Neural progenitor cell (in vitro differentiated cells): ENCODE measurements at places on chromosomes 12 and 14. TPM values are rescaled to one million over a fixed set of nuclear protein-coding genes. Genes with fewer than 3 reads are reported as not detected.

DNA sequence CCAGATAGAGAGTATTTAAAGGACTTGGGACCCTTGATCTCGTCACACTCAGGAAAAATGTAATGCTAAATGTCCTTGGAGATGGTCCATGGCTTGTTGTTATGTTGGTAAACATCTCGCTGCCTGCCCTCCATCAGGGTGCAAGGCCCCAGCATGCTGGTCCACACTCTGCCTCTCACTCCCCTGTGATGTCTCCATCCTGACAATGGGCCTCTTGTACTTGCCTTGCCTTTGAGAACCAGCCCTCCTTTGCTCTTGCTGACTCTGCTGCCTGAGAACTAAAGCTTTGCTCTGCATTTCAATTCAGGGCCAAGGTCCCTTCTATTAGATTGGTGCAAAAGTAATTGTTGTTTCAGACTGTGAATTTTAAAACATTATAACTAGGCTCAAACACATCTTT is 131.0 kb upstream of the LMNTD1 start:
- no peak for DNase-seq

GRCh38 chr14:36316131-36316530 is 4.3 kb downstream of the MBIP start:
- no peak for DNase-seq

GRCh38 chr14:94427016-94427613 is 25.5 kb downstream of the SERPINA11 start:
- DNase-seq: peak; percentile 28

The RAD51AP1 gene
- total RNA-seq: 130 and 189 TPM in 2 replicates

- no peak for DNase-seq
Observed at GRCh38 chr14:33510063-33510481, 440.8 kb downstream of the EGLN3 start.

GRCh38 chr12:79069009-79069408 is 204.4 kb downstream of the SYT1 start:
- no peak for DNase-seq

The FOXM1 gene
- 38.2 and 50.9 TPM in 2 replicates for total RNA-seq

GRCh38 chr12:31238764-31239387 is 87.1 kb downstream of the SINHCAF start:
- peak; percentile 76 for DNase-seq

GRCh38 chr14:98278800-98279199 is 993.2 kb downstream of the BCL11B start:
- DNase-seq: no peak

DNA sequence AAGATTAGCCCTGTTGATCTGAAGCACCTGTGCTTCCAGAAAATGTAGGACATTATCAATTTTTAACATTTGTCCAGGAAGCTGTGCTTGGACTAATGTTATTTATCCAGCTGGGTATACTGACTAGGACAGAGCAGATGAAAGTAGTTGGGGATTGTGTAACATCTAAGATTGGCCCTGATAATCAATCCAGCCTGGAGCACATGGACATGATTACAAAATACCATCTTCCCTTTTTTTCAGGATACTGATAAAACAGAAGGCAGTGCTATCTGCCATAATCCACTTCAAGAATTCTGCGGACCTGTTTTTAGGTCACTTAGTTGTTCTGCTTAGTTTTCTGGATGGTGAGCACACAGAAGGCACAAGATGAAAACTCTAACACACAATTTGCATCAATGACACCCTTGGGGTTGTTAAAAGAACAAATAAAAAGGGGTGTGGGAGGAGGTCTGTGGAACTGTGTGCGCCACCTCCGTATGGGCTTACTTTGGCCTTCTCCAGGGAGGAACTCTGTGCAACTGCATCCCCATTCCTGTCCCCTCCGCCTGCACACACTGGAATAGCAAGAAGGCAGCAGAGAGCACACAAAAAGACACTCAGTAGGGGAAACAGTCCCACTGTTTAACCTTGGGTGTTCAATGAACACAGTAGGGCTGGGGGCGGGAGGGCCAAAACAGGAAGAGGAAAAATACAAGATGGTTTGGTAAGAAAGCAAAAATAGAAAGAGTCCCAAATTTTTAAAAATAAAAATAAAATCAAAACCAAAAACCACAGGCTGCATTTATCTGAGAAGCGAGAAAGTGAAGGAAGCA is 31.1 kb upstream of the DUSP6 start:
- DNase-seq: peak; percentile 20

- peak; percentile 38 for DNase-seq
Observed at GRCh38 chr14:64745511-64746091, 41.4 kb downstream of the PLEKHG3 start.

- DNase-seq: no peak
Observed at GRCh38 chr14:49105956-49106355, 480.2 kb downstream of the RPS29 start.

GRCh38 chr12:95594136-95594535 is 42.9 kb upstream of the USP44 start:
- DNase-seq: no peak

- DNase-seq: no peak
Observed at GRCh38 chr12:68470664-68471328, 138.6 kb upstream of the MDM1 start.

- DNase-seq: no peak
Observed at GRCh38 chr14:39217214-39217879, 16.4 kb upstream of the MIA2 start.

DNA sequence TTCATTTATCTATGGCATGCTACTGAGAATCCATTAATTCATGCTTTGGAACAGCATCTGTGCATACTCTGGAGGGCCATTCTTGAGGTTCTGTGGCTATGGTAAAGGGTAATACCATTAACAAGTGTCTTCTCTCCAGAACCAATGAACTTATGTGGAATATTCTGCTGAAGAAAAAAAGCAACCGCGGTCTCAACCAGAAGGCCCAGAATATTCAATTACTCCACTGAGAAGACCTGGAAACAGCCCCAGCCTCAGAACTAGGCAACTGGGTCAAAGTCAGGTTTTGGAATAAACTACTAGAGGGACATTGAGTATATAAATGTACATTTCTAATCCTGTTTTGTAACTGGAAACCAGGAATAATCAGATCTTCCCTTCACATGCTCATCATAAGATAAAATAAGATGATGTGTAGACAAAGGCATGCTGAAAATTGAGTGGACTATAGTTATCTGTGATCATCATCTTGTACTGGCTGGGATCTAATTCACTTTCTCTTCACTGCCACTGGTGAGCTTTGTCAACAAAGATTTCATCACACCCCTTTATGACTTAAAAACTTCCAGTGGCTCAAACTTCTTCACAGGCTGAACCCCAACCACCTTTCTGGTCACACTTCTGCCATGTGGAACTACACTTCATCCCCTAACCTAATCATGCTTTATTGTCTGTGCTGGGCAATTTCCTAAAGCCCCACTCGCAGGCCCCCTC is 6.0 kb downstream of the SPTB start:
- no peak for DNase-seq

DNA sequence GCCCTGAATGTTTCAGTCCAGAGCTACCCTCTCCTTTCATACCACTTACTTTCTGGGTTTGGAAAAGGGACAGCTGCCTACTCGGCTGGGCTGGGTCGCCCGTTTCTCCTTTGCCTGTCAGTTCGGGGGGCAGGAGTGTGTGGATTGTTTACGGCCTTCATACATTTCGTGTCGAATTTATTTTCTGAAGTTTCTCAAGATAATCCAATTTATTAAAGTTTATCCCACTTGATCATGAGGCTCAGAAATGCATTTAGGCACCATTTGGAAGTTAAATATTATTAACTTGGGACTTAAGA is 608 bp downstream of the ZNF410 start:
- DNase-seq: no peak

The RIN3 gene
- total RNA-seq: 0.09 and 0.22 TPM in 2 replicates

The TMTC1 gene
- total RNA-seq: 16.1 and 19.3 TPM in 2 replicates

The MRPS35 gene
- 32.1 and 39.2 TPM in 2 replicates for total RNA-seq

GRCh38 chr14:64868379-64868778 is 11.3 kb downstream of the SPTB start:
- no peak for DNase-seq
